ENCODE measurements at places on chromosomes 5 and 9.

- DNase-seq, result no peak
These were observed 85.6 kb downstream of the RAD23B start for GRCh38 chr9:107368696-107369095.

GRCh38 chr9:108842610-108843295 lies 13.0 kb downstream of the ACTL7B start:
- no peak for DNase-seq

DNA sequence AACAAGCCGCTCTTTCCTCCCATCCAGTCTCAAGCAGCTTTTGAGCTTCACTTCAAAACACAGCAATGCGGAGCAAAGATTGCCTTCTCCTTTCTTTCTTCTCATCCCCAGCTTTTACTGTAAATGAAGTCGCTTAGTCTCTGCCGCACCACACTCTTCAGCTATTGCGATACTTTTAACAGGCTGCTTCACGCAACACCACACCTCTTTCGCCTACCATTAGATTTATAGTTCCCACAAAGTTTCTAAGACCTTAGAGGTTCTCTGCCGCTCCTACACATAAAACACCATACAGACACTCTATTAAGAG lies 711 bp downstream of the PGGT1B start:
- DNase-seq, result no peak

DNA sequence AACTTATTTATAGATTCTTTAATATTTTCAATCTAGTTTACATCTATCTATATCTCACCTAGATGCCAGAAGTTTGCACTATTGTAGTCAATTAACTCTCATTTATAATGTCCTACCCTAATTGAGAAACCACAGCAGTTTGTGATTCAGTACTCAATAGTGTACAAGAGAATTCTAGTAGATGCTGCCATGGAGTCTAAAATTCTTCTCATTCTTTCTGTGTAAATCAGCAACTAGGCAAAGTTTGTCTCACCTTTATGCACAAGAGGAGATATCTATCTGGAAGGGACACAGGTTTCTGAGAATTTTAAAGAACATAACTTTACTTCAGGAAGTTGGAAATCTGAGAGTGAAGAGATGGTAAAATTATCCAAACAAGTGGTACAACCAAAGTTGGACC lies 173.0 kb upstream of the FBXL7 start:
- DNase-seq, result no peak

GRCh38 chr5:170046241-170046640 lies 59.5 kb upstream of the FOXI1 start:
- no peak for DNase-seq

All from GOT3 (cell line).